Diencephalon (tissue), 1 donor: ENCODE measurements at places on chromosomes 5 and 9. TPM values are rescaled to one million over a fixed set of nuclear protein-coding genes. Genes with fewer than 3 reads are reported as not detected.

Gene NR6A1
- total RNA-seq = 2.5 TPM

Gene SUSD3
- total RNA-seq = 1.4 TPM

Gene IRX1
- 12.7 TPM for total RNA-seq

Gene IRGM
- total RNA-seq = not detected

Gene LCN12
- 0.46 TPM for total RNA-seq

Gene TIFAB
- not detected for total RNA-seq

Gene AGXT2
- total RNA-seq = 0.23 TPM

Gene C1QTNF2
- total RNA-seq = 2.5 TPM

Gene GPR107
- 40.8 TPM for total RNA-seq

Gene NEURL1B
- 26.8 TPM for total RNA-seq

Gene ENTPD8
- not detected for total RNA-seq

Gene MYMK
- not detected for total RNA-seq

Gene ANKRD55
- total RNA-seq = 7.4 TPM

Gene FAM200C
- 28.6 TPM for total RNA-seq

Gene PCDHGA6
- 11.3 TPM for total RNA-seq

Gene GABRB2
- 117 TPM for total RNA-seq

Gene TEX48
- total RNA-seq = not detected

Gene OLFML2A
- total RNA-seq = 2.3 TPM

Gene NUTM2G
- total RNA-seq = not detected

Gene FOXD4L6
- total RNA-seq = 0.46 TPM

Gene CEL
- total RNA-seq = 0.46 TPM

Gene DNAI1
- 4.4 TPM for total RNA-seq

Gene GPR151
- 0.46 TPM for total RNA-seq

Gene UAP1L1
- 0.69 TPM for total RNA-seq

Gene OTP
- 3.2 TPM for total RNA-seq

Gene CCDC69
- total RNA-seq = 1.2 TPM

Gene CCDC192
- not detected for total RNA-seq

Gene ADRA1B
- total RNA-seq = 6.9 TPM

Gene CMYA5
- total RNA-seq = 1.8 TPM

Gene ARL14EPL
- not detected for total RNA-seq

Gene RNF208
- total RNA-seq = 1.8 TPM

Gene USP20
- total RNA-seq = 14.1 TPM

Gene ALDH1A1
- 20.8 TPM for total RNA-seq

Gene MEGF10
- 29.1 TPM for total RNA-seq

Gene OBP2B
- total RNA-seq = not detected

Gene CDH9
- 57.4 TPM for total RNA-seq

Gene ZNF366
- total RNA-seq = 2.1 TPM

Gene STOML2
- 69.2 TPM for total RNA-seq

Gene SAXO1
- total RNA-seq = not detected

Gene PCDHB2
- total RNA-seq = 12.7 TPM

Gene ZER1
- total RNA-seq = 34.8 TPM

Gene GPSM1
- 62.5 TPM for total RNA-seq

Gene GDNF
- 0.23 TPM for total RNA-seq

Gene ANXA1
- total RNA-seq = 21.9 TPM

Gene FGF10
- total RNA-seq = 8.3 TPM

Gene GRAMD2B
- total RNA-seq = 21.5 TPM

Gene ECSCR
- total RNA-seq = 11.3 TPM

Gene TLR4
- total RNA-seq = 10.6 TPM

Gene CBY3
- total RNA-seq = 0.46 TPM

Gene ADAMTSL1
- 27.2 TPM for total RNA-seq

Gene ASS1
- total RNA-seq = 49.4 TPM

Gene AMBP
- not detected for total RNA-seq

Gene SQSTM1
- 63.9 TPM for total RNA-seq

Gene SLC36A2
- not detected for total RNA-seq

Gene ALDH1B1
- 21.0 TPM for total RNA-seq

Gene PCDHB10
- total RNA-seq = 22.4 TPM
